HepG2 (cell line): ENCODE measurements at places on chromosomes 13 and 19. TPM values are rescaled to one million over a fixed set of nuclear protein-coding genes. Genes with fewer than 3 reads are reported as not detected.

GRCh38 chr19:40528078-40528477, 48.6 kb upstream of the SHKBP1 start:
- peaks cover 36% of the 10 kb centered on the region for H3K4me1 ChIP-seq
- H3K27me3 ChIP-seq = no peaks in the 10 kb centered on the region
- no peak overlapping the region for H3K4me3 ChIP-seq
- DNase-seq = no peak
- H3K27ac ChIP-seq = no peak overlapping the region

The PSG3 gene
- total RNA-seq = not detected in 2 replicates

DNA sequence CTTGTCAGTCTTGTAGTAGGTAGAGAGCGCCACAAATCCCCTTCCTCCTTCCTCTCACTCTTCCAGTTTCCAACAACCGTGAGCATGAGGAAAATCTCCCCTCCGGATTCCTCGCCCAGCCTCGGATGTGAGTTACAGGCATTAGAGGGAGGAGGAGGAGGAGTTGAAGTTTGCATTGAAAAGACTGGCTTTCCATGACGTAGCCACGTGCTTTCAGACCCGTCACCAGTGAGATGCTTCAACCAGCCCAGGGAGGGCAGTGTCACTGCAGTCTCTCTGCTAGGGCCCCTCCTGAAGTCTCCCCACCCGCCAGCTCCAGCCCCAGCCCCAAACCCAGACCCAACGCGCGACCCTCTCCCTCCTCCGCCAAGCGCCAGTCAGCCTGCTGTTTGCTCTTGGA, 442 bp upstream of the FGF14 start:
- no peak overlapping the region for H3K4me3 ChIP-seq
- H3K27me3 ChIP-seq = peaks cover 22% of the 10 kb centered on the region; the same call in 2 of the 3 replicates
- no peak for DNase-seq
- H3K27ac ChIP-seq = no peak overlapping the region

GRCh38 chr13:110126391-110126961, 180.5 kb downstream of the COL4A1 start:
- H3K4me1 ChIP-seq = no peaks in the 10 kb centered on the region
- H3K36me3 ChIP-seq = no peaks in the 10 kb centered on the region
- no peak overlapping the region for H3K27ac ChIP-seq
- no peak for DNase-seq
- H3K27me3 ChIP-seq = 0 out of 2 replicates have a peak, but pooled peaks cover 2% of the 10 kb centered on the region
- no peak overlapping the region for H3K4me3 ChIP-seq

The FBXO17 gene
- 17.9 and 22.1 TPM in 2 replicates for total RNA-seq

The ADGRE2 gene
- 0.04 TPM in 1 of 2 replicates, not detected in the other for total RNA-seq

DNA sequence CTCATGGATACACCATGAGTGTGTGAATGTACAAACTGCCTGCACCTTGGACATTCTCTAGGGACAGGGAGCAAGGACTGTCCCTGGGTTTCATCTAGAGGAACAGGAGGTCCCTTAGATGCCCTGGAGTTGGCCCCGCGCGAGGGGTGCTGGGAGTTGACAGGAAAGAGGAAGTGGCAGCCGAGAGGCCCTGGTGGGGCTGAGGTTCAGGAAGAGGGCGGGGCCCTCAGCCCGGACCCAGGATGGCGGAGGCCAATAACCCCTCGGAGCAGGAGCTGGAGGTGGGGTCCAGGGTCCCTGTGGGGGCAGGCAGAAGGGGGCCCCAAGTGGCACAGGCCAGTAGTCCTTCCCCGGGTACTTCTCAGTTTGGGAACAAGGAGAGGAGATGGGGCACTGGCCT, 6.9 kb downstream of the PKN1 start:
- no peak overlapping the region for H3K4me3 ChIP-seq
- no peak for DNase-seq
- no peak overlapping the region for H3K27ac ChIP-seq
- H3K4me1 ChIP-seq = peaks cover 20% of the 10 kb centered on the region
- H3K36me3 ChIP-seq = peaks cover 28% of the 10 kb centered on the region
- no peaks in the 10 kb centered on the region for H3K27me3 ChIP-seq

The NAXD gene
- 18.5 and 19.0 TPM in 2 replicates for total RNA-seq

The ATP4A gene
- 0.11 TPM in 1 of 2 replicates, not detected in the other for total RNA-seq

DNA sequence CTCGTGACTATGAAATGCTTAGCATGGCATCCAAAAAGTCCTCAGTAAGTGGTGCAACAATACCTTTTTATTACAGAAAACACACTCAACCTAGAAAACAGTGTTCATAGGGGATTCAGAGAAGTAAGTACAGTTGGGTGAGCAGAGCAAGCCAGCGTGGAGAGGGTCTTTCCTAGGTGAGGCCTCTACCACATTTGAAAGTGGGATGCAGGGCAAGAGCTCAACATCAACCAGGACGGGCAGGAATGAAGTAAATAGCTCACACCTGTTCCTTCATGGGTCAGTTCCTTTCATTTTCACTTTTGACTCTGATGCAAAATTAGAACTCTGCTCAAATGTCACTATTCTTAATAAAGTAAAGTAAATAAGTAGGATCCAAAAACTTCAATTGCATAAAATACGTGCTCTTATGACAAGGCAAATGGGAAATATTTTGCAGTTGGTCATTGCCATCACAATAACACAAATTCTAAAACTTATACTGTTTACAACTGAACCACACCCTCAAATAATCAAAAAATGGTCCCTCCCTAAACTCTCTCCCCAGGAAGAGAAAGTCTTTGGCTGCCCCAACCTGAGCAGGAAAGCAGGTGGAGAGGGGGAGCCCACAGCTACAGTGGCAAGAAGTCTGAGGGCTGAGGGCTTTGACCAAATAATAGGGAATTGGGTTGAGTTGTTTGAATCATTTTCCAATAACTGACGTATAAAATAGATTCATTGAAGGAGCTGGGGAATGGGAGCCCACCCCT, 20.2 kb downstream of the CHAMP1 start:
- H3K4me3 ChIP-seq = no peak overlapping the region
- H3K27ac ChIP-seq = no peak overlapping the region
- no peaks in the 10 kb centered on the region for H3K36me3 ChIP-seq
- no peaks in the 10 kb centered on the region; the same call in 1 of the 2 replicates for H3K27me3 ChIP-seq
- no peak for DNase-seq
- H3K4me1 ChIP-seq = no peaks in the 10 kb centered on the region

DNA sequence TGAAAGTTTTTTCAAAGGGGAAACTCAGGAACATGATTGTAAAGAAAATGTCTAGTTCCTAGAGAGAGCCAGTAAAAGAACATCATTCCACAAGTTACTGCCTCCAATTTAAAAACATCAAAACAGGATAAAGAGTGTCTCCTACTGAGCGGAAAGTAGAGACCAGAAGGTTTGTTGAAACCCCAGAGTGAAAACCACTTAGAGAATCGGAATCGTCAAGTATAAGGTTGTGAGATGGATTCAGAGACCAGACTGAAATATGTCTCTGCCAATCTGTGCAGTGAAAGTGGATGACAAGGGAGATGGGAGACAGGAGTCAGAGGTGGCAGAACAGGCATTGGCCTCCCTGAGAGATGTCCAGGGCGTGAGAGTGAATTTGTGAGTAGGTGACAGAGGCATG, 133.4 kb downstream of the GPC6 start:
- H3K4me1 ChIP-seq = peaks cover 18% of the 10 kb centered on the region
- no peak for DNase-seq
- no peaks in the 10 kb centered on the region for H3K36me3 ChIP-seq
- no peak overlapping the region for H3K4me3 ChIP-seq

GRCh38 chr19:29044037-29044436, 168.9 kb downstream of the UQCRFS1 start:
- H3K36me3 ChIP-seq = no peaks in the 10 kb centered on the region
- H3K27ac ChIP-seq = no peak overlapping the region
- H3K27me3 ChIP-seq = no peaks in the 10 kb centered on the region
- H3K4me3 ChIP-seq = no peak overlapping the region
- DNase-seq = no peak

- H3K36me3 ChIP-seq = no peaks in the 10 kb centered on the region
- no peak overlapping the region for H3K27ac ChIP-seq
- no peak for DNase-seq
- H3K4me1 ChIP-seq = no peaks in the 10 kb centered on the region
- H3K4me3 ChIP-seq = no peak overlapping the region
These were observed 1703.6 kb downstream of the EFNB2 start for GRCh38 chr13:104831831-104832230.

The DAPK3 gene
- total RNA-seq = 22.0 and 30.5 TPM in 2 replicates

GRCh38 chr19:4452230-4452990, 5.2 kb downstream of the UBXN6 start:
- no peaks in the 10 kb centered on the region; the same call in 2 of the 3 replicates for H3K27me3 ChIP-seq
- H3K4me1 ChIP-seq = peaks cover 25% of the 10 kb centered on the region
- peaks cover 39% of the 10 kb centered on the region for H3K36me3 ChIP-seq
- no peak for DNase-seq
- no peak overlapping the region for H3K4me3 ChIP-seq

DNA sequence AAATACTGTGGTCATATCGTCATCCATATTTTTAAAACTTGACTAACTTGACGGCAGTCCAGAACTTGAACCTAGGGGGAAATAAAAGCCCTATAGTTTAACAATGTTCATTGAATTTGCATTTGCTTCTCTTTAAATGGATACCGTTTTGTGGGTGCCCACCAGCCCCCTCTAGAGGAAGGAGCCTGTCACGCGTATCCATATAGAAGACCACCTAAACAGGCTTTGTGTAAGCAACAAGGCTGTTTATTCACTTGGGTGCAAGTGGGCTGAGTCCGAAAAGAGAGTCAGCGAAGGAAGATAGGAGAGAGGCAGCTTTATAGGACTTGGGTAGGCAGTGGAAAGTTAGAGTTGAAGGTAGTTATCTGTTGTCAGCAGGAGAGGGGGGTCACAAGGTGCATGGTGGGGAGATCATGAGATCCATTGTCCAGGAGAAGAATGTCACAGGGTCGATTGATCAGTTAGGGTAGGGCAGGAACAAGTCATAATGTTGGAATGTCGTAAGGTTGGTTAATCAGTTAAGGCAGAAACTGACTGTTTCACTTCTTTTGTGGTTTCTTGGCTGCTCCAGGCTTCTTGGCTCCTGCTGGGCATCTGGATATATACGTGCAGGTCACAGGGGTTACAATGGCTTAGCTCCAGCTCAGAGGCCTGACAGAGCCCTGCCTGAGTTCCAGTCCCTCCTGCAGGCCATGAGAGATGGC, 42.5 kb upstream of the ANKRD10 start:
- no peak overlapping the region for H3K27ac ChIP-seq
- peak; percentile 7 for DNase-seq
- H3K27me3 ChIP-seq = no peaks in the 10 kb centered on the region
- H3K36me3 ChIP-seq = no peaks in the 10 kb centered on the region

DNA sequence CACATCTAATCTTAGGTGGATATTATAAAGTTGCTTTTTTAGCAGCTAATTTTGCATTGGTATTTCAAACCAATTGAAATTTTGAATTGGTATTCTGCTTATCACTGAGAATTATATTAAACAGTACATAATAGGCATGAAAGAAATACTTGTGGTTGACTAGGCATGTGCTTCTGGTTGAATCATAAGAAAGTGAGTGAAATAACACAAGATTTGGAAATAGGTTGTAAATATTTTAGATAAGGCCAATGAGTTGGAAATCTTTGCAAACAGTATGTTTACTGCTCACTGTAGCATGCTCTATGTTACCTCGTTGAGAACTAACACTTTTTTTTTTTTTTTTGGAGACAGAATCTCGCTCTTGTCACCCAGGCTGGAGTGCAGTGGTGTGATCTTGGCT, 66.8 kb upstream of the RFC3 start:
- H3K27ac ChIP-seq = no peak overlapping the region
- no peak overlapping the region for H3K4me3 ChIP-seq
- no peaks in the 10 kb centered on the region for H3K36me3 ChIP-seq
